GM23248 (cell line): ENCODE measurements at places on chromosomes 5 and 9. TPM values are rescaled to one million over a fixed set of nuclear protein-coding genes. Genes with fewer than 3 reads are reported as not detected.
A peak's percentile ranks its signal among the peaks of the same experiment; 100 is the strongest.

The SPEF2 gene
- total RNA-seq: 3.3 and 5.3 TPM in 2 replicates

DNA sequence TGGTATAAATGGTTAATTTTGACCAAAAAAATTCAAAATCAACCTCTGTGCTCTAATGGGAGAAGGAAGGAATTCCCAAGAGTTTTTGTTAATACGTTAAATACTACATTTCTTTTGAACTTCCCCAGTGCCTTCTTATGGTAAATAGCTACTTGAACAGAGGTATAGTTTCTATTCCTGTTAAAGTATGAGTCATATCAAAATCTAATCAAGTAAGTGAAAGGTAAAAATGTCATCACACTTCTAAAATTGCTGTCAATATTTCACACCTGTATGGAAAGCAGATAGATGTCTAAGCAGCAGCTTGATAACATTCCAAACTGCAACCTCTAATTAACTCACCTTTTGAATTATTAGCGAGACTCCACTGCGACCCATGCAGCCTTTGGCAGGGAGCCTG is 214.1 kb upstream of the MEF2C start:
- no peak for DNase-seq

The DMRT3 gene
- not detected in 2 replicates for total RNA-seq

- no peak for DNase-seq
Observed at GRCh38 chr5:109619021-109619460, 70.7 kb upstream of the MAN2A1 start.

The BHMT2 gene
- 4.4 and 15.9 TPM in 2 replicates for total RNA-seq

DNA sequence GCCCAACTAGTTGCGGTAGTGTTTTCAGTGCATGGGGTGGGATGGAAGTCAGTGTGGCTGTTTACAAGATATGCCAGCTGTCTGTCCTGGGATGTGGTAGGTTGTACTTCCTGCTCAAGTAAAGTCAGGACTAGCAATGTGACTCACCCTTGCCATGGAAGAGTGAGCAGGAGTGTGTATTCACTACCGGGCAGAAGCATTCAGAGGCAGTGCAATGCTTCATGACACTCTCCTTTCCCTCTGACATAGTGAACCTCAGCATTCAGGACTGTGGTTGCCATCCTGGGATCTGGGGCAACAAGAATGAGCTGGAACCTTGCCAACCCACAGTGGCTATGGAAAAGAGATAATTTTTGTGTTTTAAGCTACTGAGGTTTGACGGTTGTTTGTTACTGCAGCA is 68.9 kb downstream of the BOD1 start:
- peak; percentile 21 for DNase-seq

DNA sequence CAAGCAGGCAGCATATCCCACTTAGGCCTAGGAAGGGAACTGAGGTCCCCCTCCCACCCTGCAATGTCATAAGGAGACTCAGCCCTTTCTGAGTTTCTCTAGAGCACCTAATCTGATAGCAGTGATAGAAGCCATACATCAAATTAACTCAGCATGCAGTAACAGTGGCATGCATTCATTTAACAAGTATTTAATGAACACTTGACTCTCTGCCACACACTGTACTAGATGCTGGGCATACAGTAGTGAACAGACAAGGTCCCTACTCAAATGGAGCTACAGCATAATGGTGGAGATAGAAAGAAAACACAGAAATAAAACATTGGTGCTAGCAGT is 58.6 kb downstream of the SLC22A5 start:
- no peak for DNase-seq

DNA sequence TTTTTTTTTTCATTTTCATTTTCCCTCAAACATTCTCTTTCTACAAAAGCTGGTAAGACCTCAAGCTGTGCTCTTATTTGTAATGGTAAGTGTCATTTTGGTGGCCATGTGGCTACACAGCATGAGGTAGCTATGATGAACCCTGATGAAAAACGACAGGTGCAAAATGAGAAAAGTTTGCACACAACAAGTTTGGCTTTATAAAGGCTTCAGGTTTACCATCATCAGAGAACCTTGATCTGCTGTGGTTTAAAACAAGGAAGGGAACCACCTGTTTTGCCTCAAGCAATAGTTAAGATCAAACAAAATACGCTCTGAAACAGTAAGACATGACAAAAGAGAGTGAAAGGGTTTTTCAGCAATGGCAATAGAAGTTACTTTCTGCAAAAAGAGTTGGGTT is 1124.6 kb upstream of the ACO1 start:
- no peak for DNase-seq

The CRB2 gene
- not detected in 2 replicates for total RNA-seq

DNA sequence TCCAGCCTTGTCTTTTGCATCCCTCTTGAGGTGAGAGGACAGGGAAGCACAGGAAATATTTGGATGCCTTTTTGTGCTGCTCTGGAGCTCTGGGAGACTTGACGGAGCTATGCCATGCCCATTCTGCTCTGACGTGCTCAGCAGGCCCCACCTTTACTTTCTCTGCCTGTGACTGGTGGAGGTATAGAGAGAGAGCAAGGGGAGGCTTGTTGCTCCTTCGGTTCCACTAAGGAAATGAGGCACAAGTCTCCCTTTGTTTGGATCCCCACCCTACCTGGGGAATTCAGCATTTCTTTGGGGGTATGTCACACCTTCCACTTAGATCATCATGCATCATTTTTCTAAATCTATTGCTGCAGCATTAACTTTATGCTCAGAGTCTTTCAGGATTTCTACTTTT is 121.8 kb upstream of the CNTLN start:
- no peak for DNase-seq

- no peak for DNase-seq
Observed at GRCh38 chr5:56565644-56566043, 249.7 kb upstream of the MAP3K1 start.

- no peak for DNase-seq
Observed at GRCh38 chr5:160831801-160832200, 20.2 kb downstream of the ATP10B start.

The GPRIN1 gene
- 4.3 and 4.8 TPM in 2 replicates for total RNA-seq

The ITK gene
- 0.11 TPM in 1 of 2 replicates, not detected in the other for total RNA-seq

The ADGRV1 gene
- total RNA-seq: not detected in 2 replicates

GRCh38 chr5:61286446-61287132 is 45.5 kb upstream of the ZSWIM6 start:
- peak; percentile 90 for DNase-seq

DNA sequence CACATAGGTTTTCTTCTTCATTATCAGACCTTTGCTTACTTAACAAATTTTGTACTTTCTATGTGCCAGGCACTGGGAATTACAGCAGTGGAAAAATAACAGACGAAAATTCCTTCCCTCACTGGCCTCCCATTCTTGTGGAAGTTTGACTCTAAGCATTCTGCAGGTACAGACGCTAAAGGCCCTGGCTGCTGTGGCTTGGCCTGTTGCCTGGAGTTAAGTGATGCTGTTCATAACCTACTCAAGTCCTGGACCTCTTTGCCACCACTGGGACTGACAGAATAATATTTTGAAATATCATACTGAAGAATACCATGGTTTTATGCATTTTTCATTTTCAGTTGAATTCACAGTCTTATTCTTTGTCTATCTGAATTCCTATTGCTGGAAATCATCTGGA is 97.3 kb upstream of the SPATA31C2 start:
- DNase-seq: no peak

The HAPLN1 gene
- total RNA-seq: 49.7 and 69.6 TPM in 2 replicates

The IL33 gene
- 3.8 and 4.7 TPM in 2 replicates for total RNA-seq

GRCh38 chr5:65927503-65928321 is 1.3 kb downstream of the ERBIN start:
- DNase-seq: peak; percentile 84

DNA sequence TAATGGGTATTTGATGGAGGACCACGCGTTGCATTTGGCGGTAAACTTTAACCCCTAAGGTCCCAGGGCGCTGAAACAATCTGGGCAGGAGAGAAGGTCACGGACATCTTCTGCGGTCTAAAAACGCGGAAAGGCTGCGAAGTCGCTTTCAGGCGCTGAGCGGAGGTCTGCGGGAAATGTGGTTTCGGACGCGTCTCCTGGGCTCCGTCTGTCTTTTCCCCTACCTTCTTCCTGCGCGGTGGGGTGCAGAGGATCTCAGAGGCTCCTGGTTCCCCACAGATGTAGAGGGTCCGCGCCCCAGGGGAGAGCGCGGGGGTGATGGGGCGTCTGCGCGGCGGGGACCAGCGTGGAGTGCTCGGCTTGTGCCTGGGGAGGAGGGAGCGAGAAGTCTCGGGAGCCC is 58.4 kb downstream of the ZNF510 start:
- DNase-seq: no peak

GRCh38 chr5:133363807-133364587 is 248.3 kb downstream of the FSTL4 start:
- DNase-seq: no peak

DNA sequence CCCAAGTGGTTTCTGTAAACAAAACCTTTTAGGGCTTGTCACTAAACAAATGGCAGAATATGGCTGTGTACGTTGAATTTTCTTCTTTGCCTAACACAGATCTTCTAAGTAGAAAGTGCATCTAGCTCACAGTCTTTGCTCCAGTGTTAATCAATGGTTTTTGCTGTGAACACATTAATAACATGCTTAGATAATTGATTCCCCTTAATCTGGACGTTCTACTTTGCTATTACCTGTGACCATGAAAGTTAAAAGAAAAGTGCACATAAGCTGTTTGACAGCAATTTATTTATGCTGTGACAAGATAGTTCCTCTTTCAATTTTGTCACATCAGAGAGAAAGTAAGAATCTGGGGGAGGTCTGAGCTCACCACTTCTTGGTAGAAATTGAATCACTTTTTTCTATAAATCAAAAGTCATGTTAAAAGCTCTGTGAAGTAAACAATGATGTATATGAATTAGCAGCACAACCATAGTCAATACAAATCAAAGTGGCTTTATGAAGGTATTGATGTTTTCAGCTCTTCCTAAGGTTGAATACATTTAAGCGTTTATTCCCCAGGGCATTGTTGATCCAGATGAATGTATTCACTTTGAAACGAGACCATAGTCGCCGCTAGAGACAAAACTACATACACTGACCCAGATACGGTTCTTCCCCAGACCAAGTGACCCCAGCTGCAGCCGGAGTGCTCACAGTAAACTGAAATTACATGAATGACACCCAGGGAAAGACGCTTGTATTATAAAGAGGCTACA is 174.6 kb upstream of the ZNF608 start:
- DNase-seq: no peak

The PPP3R2 gene
- total RNA-seq: not detected in 2 replicates

- DNase-seq: no peak
Observed at GRCh38 chr9:36323926-36324325, 65.7 kb upstream of the GNE start.

GRCh38 chr5:61274511-61274911 is 57.5 kb upstream of the ZSWIM6 start:
- peak; percentile 36 for DNase-seq

DNA sequence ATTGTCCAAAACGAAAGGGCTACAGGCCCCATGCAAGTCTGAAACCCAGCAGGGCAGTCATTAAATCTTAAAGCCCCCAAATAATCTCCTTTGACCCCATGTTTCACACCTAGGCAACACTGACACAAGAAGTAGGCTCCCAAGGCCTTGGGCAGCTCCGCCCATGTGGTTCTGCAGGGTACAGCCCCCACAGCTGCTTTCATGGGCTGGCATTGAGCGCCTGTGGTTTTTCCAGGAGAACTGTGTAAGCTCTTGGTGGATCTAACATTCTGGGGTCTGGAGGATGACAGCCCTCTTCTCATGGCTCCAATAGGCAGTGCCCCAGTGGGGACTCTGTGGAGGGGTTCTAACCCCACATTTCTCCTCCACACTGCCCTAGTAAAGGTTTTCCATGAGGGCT is 623.5 kb downstream of the PRR16 start:
- DNase-seq: no peak

- no peak for DNase-seq
Observed at GRCh38 chr9:77759391-77759790, 111.3 kb upstream of the GNA14 start.

The FBLL1 gene
- total RNA-seq: 1.3 TPM in 1 of 2 replicates, not detected in the other

The DDX4 gene
- not detected in 2 replicates for total RNA-seq

DNA sequence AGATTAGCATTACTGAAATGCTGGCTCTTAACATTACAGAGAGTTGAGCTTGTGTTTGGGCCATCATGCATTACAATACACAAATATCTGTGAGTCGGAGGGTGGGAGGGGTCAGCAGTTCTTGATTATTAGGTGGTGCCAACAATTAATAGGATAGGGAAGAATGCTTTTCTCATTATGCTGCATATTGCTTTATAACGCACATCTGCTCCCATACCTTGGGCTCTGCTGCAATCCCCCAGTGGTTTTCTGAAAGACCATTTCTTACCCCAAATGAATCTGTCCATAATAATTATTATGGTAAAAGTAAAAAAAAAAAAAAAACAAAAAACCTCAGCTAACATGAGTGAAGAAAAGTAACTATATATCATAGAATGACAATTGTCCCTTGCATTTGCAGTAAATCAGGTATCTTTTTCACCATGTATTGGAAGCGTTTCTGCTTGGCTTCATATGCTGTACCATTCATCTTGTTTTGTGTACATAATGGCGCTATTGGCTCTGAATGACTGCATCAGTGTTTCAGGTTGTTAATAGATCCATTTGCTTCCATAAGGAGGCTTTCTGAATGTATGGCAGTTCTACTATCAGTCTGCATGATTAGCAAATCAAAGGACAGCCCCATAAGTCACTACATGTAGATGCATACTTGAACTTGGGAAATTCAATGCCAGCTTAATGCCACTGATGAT is 75.9 kb downstream of the CAVIN4 start:
- no peak for DNase-seq

The MSX2 gene
- 2.4 and 3.0 TPM in 2 replicates for total RNA-seq

GRCh38 chr5:88938488-88938887 is 55.5 kb upstream of the MEF2C start:
- DNase-seq: no peak

DNA sequence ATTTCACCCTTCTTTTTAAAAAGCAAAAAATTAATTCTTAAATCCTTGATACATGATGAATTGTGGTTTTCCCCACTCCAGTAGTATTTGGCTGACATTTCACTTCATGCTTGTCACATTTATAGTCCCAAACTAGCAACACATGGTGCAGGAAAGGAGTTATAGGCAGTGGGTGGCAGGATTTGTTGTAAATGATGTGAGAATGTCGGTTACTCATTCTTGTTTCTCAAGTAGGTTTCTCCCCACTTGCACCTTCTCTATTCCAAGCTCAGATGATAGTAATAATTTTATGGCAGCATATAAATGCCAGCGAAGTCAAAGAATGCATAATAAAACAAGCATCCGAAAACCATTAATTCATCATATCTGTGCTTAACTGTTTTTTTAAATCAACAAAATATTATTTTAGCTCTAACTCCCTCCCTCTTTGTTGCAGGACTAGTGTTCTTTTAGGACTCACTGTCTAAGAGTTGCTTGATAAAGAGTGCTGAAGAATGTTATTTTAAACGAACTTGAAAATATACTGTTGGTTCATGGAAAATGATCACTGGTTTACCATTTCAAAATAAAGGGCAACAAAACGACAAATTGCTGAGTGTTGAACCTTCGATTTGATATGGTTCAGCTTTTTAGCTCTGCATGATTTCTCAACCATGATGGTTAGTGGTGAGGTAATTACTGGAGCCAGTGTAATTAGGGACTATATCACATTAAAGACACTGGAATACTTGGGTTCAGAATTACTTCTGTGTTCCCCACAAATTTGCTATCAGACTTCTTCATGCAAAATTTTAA is 88.1 kb upstream of the ADAMTSL1 start:
- peak; percentile 81 for DNase-seq
